ENCODE measurements at places on chromosomes 13 and 19.

GRCh38 chr13:39111145-39111544, 72.9 kb downstream of the NHLRC3 start:
- DNase-seq = no peak

DNA sequence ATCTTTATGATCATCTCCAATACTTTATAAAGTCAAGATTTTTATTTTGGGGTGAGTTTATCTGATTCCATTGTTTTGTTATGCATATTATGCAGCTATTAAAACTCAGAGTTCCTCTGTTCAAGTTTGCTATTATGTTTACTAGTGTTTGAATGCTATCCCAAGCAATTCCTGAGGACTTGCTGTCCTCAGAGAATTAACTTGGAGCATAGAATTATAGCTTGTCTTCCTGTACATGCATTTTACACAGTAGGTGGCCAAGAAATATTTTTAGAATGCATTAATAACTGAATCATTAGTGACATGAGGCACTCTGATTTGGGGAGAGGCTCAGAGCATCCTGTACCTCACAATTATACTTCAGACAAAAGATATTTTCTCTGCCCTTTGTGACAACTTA, 195.6 kb upstream of the MIR17HG start:
- no peak for DNase-seq

GRCh38 chr13:26819046-26819445, 58.5 kb upstream of the GPR12 start:
- no peak for DNase-seq

- DNase-seq = no peak
These were observed 191.1 kb upstream of the GPR12 start for GRCh38 chr13:26951581-26952177.

DNA sequence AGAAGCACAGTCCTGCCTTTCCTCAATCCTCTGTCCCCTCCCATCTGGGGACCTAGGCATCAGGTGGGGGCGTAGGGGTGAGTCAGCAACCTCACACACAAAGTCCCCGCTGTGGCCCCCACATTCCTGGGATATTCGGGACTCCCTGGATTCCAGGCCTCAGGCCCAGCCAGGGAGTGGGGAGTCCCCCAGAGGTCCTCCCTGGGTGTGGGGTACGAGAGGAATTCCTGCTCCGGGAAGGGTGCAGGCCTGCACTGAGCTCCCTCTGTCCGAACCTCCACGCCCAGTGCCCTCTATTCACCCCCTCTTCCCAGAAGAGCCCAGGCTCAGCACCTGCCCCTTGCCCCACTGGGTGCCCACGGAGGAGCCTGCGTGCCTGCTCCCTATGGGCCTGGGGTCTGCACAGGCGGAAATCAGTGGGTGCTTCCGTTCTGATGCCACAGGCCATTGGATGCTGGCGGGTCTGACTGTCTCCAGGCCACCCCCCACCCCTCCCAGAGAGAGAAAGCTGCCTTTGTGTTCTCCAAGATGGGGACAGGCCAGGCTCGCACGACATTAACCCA, 3.4 kb downstream of the CADM4 start:
- DNase-seq = no peak

Data from epithelial cell of prostate (primary cell).